ENCODE measurements at places on chromosomes 11 and 22.

- peak; percentile 56 for DNase-seq
Measured at GRCh38 chr11:34154059-34154875, 48.8 kb downstream of the NAT10 start.

DNA sequence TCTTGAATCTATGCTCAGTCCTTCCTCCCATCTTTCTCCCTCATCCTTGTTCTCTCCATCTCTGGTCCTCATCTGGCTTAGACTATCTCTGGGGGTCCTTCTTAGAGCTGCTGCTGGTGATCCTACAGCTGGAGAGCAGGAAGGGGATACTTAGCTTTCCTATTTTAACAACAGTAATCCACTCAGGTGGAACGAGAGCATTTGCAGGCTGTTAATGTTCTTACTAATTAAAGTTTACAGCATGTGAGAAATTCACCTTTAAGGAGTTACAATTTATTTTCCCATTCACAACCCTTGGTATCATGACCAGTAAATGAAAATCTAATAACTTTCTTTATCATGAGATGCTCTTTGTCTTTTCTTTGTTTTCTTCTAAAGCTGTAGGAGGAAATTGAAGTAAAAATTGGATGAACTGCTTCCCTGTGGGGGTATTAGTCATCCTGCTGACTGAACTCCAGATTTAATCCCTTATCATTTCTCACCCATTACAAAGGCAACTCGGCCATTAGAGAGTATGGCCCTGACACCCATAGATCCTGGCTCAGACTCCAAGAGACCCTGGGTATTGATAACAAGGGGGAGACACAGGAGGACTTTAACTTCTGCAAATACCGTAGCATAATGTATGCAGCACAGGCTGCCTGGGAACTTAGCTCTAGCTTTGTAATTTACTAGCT is 37.6 kb upstream of the MTNR1B start:
- DNase-seq, result no peak

- no peak for DNase-seq
Measured at GRCh38 chr11:117026593-117027330, 71.5 kb downstream of the SIK3 start.

DNA sequence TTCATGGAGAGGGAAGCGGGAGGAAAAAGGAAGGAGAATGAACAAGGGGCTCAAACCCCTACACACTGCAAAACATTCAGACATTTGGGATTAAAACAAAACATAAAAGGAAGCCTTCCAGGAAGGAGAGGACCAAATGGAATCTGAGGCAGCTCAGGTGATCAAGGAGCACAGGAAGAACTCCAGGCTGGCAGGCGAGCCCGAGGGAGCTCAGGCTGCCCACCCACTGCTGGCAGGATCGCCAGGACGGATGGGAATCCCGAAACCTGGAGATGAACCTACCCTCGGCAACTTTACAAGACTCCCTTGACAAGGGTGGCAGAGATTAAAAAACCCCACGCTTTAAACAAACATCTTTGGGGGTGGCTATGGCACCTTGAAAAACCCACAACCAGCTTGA is 5.0 kb upstream of the PYGM start:
- DNase-seq, result no peak

DNA sequence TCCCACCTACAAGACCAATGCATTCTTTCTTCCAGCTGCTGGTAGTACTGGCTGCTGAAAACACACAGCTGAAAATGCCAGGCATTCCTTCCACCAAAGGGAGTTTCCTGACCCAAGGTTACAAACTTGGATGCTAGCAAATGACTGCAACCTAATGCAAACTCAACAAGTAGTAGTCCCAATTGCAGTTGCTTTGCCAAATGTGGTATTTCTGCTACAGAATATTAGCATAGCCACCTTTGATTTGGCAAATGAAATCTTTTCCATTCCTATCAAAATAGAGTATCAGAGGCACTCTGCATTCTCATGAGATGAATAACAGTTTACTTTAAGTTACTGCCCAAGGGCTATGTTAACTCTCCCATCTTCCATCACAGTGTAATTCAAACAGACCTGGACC is 172.0 kb upstream of the ARHGAP42 start:
- DNase-seq, result no peak

DNA sequence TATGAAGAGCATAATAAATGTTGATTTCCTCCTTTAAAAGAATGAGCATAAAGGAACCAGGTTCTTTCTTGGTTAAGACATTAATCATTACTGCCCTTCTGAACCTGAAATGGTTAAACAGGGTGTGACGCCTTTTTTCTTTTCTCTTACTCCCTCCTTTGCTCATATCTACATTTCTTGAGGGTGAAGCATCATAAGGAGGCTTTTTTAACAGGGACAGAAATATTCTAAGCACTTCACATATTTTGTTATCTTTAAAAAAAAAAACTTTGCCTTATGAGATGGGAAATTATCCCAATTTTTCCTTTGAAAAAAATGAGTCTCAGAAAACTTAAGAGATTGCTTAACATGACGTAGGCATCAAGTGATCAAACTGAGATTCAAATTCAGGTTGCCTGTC is 1036.3 kb upstream of the TENM4 start:
- no peak for DNase-seq

GRCh38 chr11:43278193-43278956 is 33.4 kb upstream of the API5 start:
- no peak for DNase-seq

DNA sequence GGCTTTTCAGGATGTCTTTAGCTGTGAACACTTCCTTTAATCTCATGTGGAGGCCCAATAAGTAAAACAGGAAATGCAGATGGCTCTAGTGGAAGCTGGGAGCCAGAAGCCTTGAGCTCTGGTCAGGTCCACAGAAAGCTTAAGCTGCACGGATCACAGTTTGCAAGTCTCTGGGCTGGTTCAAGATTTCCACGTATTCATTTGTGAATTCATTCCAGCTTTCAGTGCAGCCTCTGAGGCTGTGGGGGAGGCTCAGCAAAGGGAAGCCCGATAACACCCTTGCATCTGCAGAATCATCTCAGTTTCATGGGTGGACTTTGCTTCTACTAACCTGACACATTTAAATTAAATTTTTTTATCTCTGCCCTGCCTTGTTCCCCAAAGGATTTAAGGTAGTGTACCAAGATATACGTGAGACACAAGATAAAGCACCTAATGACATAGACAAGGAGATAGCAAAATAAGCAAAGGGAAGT is 65.6 kb downstream of the ISX start:
- no peak for DNase-seq

DNA sequence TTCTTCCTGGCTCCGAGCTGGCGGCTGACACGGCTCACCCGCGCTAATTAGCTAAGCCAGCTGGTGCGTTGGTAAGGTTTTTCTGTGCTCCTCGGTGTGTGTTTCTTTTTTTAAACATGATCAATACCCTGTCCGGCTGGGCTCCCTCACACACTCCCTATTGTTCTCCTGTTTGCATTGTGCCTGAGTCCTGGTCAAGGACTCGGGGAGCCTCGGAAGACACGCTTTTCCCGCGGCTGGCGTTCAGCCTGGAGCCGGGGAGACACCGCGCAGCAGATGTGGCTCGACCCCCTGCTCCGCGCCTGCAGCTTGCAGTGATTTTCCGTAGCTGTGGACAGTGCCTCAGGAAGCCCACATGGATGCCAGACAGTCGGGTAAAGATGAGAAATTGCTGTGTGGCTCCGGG is 454.9 kb upstream of the CADM1 start:
- DNase-seq, result no peak

DNA sequence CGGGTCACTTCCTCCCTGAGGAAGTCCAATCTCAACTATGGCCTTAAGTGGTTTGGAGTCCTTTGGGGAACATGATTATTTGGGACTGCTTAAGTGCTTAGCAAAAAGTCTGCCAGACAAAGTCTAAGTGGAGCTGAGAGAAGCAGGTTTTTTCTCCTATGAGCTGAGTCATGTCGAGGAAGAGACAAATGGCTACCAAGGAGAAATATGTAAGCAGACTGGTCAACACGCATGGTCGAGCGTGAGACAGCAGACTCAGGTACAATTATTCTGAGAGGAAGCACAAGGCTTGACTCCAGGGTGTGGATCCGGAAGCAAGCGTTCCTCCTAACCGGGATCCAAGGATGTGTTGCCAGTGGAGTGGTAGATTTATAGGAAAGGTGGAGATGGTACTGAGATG is 30.6 kb downstream of the UBASH3B start:
- DNase-seq, result no peak

GRCh38 chr11:38005597-38005996 is 1407.6 kb upstream of the RAG2 start:
- DNase-seq, result no peak

GRCh38 chr22:26303475-26303874 is 125.6 kb upstream of the ASPHD2 start:
- DNase-seq, result no peak

DNA sequence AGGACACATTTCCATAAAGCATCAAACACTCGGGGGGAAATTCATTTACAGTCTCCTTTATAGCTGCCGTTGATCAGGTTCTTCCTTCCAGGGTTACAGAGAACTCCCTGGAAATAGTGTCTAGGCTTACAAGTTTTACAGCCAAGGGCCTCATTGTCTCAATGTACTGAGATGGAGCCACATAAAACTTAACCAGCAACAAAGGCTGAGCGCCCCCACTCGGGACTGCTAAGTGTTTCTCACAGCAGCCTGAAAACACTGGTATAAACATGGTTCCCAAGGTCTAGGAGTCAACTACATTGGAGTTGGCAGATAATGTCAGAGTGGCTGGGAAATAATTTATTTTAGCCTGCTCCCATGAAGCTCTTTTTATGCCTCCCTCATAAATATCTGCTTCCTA is 686.2 kb downstream of the OPCML start:
- no peak for DNase-seq

- no peak for DNase-seq
Measured at GRCh38 chr11:111476956-111477355, 35.2 kb downstream of the BTG4 start.

DNA sequence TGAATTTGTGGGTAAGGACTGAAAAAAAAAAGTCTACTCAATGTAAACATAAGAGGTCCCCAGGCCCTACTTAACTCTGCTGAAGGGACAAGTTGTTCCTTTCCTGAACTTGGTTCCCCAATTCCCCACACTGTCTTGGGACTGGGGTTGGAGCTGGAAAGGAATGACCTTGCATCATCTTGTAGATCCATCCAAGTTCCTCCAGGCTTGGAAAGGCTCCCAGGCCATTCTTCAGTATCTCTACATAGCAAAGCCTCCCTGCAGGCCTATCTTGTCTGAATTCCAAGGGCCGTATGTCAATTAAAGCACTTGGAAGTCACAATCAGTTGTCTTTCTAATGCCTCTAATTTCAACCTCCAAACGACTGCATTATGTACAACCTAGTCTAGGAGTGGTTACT is 361.2 kb downstream of the TMEM135 start:
- no peak for DNase-seq

GRCh38 chr11:73002214-73002613 is 139.9 kb downstream of the FCHSD2 start:
- no peak for DNase-seq

DNA sequence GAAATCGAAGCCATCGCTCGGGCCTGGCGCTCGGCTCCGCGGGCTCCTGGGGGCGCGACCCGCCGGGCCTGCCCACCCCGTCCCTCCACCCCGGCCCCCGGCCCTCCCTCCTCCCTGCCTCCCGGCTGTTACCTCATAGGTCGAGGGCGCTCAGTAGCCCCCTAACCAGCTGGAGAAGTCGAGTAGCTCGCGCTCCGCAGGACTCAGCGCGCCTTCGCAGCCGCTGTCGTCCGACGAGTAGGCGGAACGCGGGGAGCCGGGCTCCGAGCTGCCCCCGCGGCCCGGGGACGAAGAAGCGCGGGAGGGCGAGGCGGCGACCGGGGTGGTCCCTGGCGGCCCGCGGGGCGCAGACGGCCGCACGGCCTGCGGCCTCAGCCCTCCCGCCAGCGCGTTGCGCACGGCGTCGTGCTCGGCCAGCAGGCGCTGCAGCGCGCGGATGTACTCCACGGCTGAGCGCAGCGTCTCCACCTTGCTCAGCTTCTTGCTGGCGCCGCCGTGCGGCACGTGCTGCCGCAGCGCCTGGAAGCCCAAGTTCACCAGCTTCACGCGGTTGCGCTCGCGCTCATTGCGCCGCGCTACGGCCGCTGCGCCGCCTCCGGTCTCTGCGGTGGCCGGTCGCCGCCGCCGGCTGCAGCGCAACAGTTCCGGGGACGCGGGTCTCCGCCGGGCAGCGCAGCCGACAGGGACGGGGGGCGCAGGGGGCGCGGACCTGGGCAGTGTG is 627 bp downstream of the ASCL2 start:
- no peak for DNase-seq

DNA sequence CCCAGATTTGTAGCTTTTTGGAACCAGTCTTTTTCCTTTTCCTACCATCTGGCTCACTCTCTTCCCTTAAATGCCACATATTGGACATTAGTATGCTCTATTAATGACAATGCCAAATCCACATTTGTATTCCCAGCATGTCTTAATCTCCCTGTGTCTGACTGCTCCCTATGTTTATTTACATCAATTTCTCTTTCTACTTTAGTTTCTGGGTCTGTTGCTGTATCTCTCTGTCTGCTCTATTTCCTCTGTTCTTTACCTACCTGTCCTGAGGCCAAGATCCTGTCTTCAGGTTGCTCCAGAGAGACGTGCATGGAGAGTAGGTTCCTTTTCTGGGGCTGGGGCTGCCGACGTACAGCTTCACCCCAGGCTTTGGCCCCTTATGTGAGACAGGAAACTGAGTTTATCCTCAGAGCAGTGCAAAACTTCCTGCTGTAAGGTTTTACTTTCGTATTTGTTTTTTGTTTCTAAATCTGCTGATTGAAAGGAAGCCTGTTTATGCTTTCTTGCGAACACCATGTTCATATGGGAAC is 25.6 kb downstream of the OR2AG2 start:
- DNase-seq, result peak; percentile 28

GRCh38 chr22:29530716-29531115 is 22.8 kb downstream of the THOC5 start:
- no peak for DNase-seq

DNA sequence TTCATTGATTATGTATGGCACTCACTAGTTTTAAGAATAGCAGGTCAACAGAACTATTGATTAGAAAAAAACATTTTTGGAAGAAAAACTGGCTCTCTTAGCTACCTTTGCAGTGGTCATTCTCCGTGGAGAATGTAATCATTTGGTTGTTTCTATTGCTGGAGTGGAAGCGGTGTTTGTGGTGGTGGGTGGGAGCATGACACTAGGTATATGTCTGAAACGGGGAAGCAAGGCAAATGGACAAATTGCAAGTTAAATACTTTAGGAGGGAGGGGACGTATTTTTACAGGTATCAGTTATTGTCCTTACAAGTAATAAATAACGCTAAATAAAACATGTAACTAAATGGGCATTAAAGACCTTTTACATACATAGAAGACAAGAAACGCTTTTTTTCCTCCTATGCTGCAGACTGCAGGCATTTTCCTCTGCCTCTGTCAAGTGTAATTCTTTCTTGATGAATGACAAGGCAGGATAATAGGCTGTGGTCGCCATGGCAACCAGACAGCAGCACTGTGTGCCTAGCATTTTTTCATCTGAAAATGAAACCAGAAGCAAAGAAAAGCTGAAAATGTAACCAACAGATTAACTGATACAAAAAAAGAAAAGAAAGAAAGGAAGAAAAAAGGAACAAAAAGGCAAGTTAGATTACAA is 46.2 kb downstream of the BLID start:
- no peak for DNase-seq

- DNase-seq, result no peak
Measured at GRCh38 chr11:130418756-130419155, 9.7 kb downstream of the ADAMTS8 start.

Measured in GM18507 (cell line).